Karpas-422 (cell line): ENCODE measurements at places on chromosomes 12 and 14. TPM values are rescaled to one million over a fixed set of nuclear protein-coding genes. Genes with fewer than 3 reads are reported as not detected.
A peak's percentile ranks its signal among the peaks of the same experiment; 100 is the strongest.

Gene CLEC7A
- not detected in 2 replicates for total RNA-seq

Gene C12orf56
- not detected in 2 replicates for total RNA-seq

Gene EPYC
- not detected in 2 replicates for total RNA-seq

Gene INHBE
- 14.3 and 17.9 TPM in 2 replicates for total RNA-seq

Gene SPATA7
- 12.6 and 29.4 TPM in 2 replicates for total RNA-seq

Gene OTUB2
- total RNA-seq = not detected in 2 replicates

Gene NPC2
- total RNA-seq = 113 and 120 TPM in 2 replicates

Gene PPP1R1A
- total RNA-seq = not detected in 2 replicates

Gene GARIN6
- not detected in 2 replicates for total RNA-seq

DNA sequence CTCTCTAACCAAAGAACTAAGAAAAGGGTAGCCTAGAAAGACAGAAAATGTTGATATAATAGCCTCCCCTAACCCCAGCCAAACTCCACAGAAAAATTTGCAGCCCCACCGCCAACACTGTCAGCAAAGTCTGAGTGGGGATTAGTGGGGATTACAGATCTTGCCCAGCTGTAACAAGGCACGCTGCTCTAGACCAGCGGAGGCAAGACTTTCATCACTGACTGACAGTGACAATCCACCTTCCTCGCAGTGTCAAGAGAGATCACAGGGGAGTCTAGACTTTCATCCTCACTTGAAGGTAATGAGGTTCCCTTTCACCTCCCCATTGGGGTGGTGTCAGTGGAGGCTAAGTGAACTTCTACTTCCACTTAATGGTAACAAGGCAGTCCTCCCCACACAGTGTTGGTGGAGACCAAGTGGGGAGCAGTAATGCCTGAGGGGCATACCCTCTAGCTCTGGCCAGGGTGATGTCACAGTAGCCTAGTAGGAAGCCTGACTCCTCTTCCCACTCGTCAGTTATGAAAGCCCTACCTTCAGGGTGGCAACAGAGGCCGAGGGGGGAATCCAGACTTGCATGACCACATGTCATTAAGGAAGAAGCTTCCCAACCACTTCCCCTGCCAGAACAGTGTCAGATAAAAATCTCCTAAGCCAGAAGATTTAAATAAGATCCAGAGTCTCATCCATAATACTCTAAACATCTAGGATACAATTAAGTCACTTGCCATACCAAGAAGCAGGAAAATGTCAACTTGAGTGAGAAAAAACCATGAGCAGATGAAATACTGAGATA is 91.7 kb upstream of the RASSF8 start:
- DNase-seq = no peak

DNA sequence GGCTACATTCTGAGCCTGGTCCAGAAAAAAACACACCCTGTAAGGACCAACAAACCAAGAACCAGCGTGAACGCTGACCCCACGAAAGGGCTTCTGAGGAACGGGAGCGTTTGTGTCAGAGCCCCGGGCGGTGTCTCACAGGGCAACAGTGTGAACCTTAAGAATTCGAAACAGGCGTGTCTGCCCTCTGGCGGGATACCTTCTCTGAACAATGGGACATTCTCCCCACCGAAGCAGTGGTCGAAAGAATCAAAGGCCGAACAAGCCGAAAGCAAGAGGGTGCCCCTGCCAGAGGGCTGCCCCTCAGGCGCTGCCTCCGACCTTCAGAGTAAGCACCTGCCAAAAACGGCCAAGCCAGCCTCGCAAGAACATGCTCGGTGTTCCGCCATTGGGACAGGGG is 7.9 kb downstream of the DACT1 start:
- DNase-seq = no peak

GRCh38 chr12:86389949-86390348 is 133.8 kb upstream of the MGAT4C start:
- DNase-seq = no peak

DNA sequence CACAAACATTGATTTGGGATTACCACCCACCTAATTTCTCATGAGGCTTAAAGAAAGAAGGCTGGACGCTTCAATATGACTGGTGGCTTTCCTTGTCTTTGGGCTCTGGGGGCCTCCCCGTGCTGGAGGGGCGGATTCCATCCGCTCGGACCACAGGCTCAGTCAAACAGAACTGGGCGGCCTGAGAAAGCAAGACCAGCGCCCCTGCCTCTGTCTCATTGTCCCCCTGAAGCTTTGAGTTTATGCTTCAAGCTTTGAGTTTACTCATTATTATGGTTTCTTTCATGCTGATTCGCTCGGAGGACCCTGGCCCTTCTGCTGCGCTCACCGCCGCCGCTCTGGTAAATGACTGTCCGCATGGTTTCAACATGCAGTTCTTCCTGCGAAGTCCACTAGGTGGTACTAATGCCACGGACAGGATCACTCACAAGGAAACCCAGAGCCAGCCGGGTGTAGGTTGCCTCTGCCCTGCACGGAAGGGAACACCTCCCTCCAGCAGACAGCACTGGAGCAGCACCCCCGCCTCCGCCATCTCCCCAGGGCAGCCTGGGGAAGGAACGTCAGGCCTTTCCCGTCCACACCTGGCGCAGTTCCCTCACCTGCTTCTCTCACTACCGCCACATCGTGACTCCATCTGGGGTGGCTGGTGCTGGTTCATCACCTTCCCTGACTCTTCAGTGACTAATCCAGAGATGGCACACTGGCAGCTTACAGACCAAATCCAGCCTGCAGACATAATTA is 13.2 kb upstream of the TIGAR start:
- peak; percentile 59 for DNase-seq

DNA sequence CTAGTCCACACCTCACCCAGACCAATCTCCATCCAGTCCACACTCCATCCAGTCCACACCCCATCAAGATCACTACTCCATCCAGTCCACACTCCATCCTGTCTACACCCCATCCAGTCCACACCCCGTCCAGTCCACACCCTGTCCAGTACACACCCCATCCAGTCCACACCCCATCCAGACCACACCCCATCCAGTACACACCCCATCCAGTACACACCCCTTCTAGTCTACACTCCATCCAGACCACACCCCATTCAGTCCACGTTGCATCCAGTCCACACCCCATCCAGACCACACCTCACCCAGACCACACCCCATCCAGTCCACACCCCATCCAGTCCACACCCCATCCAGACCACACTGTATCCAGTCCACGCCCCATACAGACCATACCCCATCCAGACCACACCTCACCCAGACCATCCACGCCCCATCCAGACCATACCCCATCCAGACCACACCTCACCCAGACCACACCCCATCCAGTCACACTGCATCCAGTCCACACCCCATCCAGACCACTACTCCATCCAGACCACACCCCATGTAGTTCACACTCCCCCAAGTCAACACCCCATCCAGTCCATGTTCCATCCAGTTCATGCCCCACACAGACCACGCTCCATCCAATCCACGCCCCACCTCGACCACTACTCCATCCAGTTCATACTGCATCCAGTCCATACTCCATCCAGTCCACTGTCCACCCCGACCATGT is 116.6 kb upstream of the RTL1 start:
- no peak for DNase-seq

- no peak for DNase-seq
Measured at GRCh38 chr12:26789731-26790644, 43.0 kb downstream of the ITPR2 start.

- DNase-seq = no peak
Measured at GRCh38 chr14:75047506-75047905, 3.8 kb downstream of the MLH3 start.

- DNase-seq = no peak
Measured at GRCh38 chr14:100131181-100131580, 28.3 kb downstream of the DEGS2 start.

DNA sequence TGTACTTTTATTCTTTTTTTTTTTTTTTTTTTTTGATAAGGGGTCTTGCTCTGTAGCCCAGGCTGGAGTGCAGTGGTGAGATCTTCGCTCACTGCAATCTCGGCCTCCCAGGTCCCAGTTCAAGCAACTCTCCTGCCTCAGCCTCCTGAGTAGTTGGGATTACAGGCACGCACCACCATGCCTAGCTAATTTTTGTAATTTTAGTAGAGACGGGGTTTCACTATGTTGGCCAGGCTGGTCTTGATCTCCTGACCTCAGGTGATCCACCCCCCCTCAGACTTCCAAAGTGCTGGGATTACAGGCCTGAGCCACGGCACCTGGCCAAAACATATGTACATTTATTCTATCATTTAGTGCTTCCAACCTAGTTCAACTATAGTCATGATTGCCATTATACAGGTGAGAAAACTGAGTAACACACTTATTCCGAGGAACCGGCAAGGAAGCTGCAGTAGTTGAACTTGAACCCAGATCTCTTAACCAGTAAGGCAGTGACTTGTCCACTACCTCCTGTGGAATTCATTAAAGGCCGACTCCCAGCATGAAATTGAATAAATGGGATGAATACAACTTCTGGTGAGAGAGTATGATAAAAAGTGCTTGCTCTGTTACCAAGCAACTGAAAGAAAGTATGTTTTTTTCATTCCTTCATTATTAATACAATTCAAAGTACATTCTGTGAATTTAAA is 755 bp upstream of the ATF7IP start:
- DNase-seq = no peak

DNA sequence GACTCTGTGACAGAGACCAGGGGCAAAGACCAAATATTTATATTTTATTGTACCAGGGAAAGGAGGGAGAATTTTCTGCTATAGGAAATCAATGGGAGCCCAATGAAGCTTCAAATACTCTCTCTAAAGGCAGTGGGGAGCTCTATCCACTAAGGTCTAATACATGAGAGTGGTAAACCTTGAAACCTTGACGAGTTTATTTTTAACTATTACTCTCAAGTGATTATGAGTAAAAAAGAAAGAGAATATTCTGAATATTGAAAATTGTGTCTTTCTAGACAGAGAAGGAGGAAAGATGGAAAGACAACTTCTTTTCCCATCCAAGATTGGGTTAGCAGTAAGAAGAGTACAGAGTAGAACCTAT is 1722.1 kb upstream of the SEL1L start:
- DNase-seq = no peak

DNA sequence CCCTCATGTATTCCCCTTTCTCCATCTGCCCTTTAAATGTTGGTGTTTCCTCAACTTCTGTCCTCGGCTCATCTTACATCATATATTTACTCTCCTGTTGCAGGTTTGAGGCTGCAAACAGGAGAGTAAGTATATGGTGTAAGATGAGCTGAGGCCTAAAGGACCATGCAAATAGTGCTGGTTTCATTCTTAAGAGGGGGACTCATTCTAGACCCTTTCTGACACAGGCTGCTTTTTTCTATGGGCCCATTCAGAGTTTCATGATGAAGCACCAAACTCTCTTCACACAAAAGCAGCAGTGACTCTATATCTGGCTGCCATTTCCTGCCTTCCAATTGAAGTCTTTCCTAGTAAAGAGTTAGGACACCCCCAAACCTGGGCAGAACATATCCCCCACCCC is 218.5 kb downstream of the PHLDA1 start:
- DNase-seq = peak; percentile 45

- DNase-seq = no peak
Measured at GRCh38 chr12:114368685-114369452, 37.1 kb downstream of the TBX5 start.

- no peak for DNase-seq
Measured at GRCh38 chr12:122908915-122909314, 13.0 kb upstream of the VPS37B start.

DNA sequence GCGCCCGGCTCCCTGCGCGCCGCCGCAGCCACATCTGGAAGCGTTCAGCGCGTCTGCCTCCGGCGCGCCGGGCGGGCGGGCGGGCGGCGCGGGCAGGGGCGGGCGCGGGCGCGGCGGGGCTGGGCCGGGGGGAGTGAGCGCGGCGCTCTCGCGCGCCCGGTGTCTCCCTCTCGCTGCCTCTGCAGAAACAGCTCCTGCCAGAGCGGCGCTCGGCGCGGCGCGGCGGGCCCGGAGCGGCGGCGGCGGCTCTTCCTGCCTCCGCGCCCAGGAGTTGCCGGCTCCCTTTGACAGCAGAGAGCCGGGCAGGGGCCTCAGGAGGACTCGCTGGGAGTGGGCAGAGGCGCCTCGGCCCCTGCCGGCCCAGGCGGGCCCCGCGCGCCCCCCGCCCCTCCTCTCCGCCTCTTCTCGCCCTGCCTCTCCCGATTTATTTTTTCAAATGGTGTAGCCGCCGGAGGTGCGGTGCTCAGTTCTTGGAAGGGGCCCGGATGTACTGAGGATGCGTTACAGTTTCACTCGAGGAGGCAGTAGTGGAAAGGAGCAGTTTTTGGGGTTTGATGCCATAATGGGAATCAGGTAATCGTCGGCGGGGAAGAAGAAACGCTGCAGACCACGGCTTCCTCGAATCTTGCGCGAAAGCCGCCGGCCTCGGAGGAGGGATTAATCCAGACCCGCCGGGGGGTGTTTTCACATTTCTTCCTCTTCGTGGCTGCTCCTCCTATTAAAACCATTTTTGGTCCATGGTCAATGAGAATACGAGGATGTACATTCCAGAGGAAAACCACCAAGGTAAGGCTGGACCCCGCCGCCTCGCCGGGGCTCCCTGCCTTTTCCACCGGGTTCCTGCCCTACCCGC is at the start of gene CACNA1C:
TSS of gene CACNA1C (plus strand) at position 162 of the 853 bp plus-strand sequence. CDS start at position 738, 576 bp downstream.
- DNase-seq = no peak

DNA sequence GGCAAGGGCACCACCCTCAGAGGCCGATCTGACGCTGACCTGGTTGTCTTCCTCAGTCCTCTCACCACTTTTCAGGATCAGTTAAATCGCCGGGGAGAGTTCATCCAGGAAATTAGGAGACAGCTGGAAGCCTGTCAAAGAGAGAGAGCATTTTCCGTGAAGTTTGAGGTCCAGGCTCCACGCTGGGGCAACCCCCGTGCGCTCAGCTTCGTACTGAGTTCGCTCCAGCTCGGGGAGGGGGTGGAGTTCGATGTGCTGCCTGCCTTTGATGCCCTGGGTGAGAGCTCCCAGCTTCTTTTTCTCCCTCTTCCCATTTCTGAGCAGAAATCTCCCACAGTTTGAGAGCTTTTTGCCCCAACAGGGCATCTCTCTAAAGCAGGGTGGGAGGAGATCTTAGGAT is 1.8 kb downstream of the OAS1 start:
- no peak for DNase-seq

GRCh38 chr12:2284857-2285256 is 232.1 kb downstream of the CACNA1C start:
- peak; percentile 81 for DNase-seq

- DNase-seq = no peak
Measured at GRCh38 chr12:89083491-89083890, 268.8 kb downstream of the DUSP6 start.

DNA sequence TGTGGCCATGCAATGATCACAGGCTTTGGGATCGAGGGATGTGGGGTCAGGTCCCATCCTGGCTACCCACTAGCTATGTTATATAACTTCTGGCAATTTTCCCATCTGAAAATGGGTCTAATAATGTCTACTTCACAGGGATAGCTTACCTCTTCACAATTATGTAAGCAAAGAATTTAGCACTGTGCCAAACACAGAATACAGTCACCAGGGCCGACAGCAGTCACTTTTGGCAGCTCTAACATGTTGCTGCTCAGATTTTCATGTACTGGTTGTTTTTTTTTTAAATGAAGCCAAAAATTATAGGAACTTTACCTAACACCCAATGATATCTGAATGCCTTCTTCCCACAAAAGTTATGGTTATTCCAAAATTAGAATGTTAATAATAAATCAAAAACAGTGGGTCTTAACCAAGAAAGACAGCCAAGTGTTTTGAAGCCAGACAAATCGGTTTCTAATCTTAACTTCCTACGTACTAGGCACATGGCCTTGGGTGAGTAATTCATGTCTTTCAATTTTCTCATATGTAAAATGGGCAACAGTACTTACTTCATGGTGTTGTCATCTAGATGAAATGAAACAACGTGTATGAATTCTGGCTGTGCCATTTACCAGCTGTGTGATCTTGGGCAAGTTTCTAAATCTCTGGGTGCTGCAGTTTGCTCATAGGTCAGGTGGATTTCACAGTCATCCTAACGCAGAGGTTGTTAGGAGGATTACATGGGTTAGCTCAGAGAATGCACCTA is 13.0 kb upstream of the PCED1B start:
- no peak for DNase-seq

- DNase-seq = no peak
Measured at GRCh38 chr12:120261951-120262851, 3.3 kb downstream of the PXN start.
